NCI-H187 (cell line): ENCODE measurements at places on chromosomes 6 and 20.

GRCh38 chr6:81787313-81788068 lies 35.0 kb upstream of the TENT5A start:
- DNase-seq = no peak

DNA sequence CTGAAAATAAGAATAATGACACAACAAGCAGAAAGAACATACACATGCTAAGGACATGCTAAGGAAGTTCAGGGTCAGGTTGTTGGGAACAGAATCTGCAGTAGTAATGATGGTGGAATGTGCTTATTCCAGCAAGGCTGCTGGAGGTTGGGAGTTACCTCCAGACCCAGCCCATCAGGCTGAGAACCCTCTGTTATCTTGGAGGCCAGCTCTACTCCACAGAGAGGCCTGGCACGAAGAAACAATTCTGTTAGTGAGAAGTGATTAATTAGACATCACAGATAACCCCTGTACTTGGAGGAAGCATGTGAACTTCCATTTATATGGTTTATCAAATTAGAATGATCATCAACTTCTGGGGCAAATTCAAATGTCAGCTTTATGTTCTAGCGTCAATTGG lies 22.1 kb upstream of the ARHGAP18 start:
- no peak for DNase-seq

- DNase-seq = no peak
Measured at GRCh38 chr6:141744971-141745370, 387.8 kb upstream of the GJE1 start.

GRCh38 chr6:43855247-43855646 lies 85.2 kb downstream of the VEGFA start:
- no peak for DNase-seq

DNA sequence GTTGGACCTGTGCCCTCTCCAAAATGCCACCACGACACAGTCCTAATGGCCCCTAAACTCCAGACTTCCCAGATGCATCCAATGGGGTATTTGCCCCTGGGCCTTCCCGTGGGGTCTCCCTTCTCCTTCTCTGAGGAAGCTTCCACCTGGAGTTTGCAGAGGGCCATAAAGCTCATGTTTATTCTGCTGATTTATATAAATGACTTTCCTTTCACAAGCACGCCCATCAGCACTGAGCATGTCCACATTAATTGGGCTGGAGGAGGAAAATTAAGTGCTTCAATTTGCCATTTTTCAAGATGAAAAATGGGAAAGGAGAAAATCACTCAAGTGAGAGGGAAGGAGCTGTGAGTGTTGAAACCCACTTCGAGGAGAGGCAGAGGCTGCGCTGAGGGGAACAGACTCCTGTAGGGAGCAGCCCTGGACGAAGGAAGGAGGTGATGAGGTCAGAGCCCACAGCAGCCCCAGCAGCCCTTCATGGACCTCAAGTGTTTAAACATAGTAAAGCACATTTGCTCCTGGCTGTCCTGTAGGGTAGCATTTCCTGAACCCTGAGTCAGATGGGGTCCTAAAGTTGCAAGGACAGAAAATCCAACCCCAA lies 434.9 kb upstream of the SULF2 start:
- DNase-seq = no peak

GRCh38 chr6:166707045-166707444 lies 80.0 kb upstream of the RPS6KA2 start:
- no peak for DNase-seq

- DNase-seq = no peak
Measured at GRCh38 chr6:104784884-104785283, 74.8 kb downstream of the HACE1 start.
